ENCODE measurements at places on chromosomes 1 and 21.

GRCh38 chr1:210722410-210723081, 393.8 kb downstream of the HHAT start:
- no peak for DNase-seq

DNA sequence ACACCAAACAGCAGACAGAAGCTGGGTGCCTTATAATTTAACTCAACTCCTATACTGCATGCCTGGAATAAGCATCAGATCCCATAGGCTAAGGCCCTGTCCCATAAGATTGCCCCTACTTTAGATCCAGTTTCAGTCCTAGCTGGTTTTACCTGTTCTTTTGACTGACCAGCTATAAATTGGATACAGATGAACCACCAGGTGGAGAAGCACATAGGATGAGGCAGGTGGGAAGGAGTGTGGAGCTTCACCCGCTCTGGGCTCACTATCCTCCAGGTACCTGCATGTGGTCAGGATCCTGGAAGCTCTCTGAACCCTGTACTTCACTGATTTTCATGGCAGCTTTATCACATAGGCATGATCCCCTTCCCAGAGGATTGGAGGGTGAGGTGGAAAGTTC, 51.3 kb downstream of the MAST2 start:
- DNase-seq: no peak

GRCh38 chr21:23401278-23401677, 2206.0 kb downstream of the MRPL39 start:
- DNase-seq: peak; percentile 59

DNA sequence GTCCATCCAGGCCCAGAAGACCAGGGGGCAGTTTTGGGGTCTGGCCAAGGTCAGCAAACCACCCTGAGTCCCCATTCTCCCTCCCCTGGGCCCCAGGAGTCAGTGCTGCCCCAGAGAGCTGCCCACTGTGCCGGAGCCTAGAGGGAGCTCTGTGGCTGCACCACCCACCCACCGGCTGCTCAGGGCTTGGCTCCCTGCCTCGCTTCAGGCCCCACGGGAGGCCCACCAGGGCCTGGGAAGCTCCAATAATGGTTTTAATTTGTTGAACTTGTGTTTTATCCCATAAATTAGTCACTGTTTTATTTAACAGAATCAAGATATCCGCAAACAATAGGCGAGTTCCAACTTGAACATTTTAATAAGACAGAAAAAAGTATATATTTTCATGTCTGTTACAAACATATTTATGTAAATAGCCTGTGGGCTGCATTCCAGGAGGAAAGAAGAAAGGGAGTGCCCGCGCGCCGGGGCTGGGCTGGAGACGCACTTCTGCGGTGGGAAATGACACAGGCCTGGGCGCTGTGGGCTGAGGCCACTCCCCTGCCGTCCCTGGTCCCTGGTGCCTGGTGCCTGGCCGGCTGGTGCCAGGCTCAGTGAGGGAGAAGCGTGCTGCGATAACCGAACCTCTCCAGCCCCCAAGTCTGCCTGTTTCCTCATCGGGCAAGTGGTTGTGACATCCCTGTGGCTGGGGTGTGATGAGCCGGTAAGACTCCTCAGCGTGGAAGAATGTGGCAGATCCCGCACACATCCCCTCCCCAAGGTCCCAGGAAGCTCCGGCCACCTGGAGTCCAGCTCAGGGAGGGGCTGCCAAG, 160.5 kb downstream of the PEX14 start:
- no peak for DNase-seq

DNA sequence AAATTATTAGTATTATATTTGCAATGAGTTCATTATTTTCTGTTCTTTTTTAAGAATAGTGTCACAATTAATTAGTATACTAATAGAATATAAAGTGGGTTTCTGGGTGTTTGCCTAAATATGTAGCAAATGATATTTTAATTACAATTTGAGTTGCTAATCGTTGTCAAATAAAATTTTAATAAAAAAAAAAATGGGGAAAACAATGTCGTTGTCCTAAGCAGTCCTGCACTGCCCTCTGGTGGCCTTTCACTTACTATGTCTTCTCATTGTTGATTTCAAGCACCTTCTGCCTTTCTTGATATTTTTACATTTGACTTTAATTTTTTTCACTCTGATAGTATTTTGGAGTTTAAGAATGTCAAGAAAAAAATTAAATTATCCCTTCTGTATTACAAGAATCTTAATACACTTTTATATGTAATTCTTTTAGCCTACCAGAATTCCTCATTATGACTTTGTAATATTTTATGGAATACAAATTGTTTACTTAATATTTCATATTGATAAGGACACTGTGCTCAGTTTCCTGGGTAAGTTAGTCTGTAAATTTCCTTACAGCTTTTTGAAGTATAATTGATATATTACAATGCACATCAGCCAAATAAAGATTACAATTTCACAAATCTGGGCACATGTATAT, 104.5 kb upstream of the FMN2 start:
- no peak for DNase-seq

DNA sequence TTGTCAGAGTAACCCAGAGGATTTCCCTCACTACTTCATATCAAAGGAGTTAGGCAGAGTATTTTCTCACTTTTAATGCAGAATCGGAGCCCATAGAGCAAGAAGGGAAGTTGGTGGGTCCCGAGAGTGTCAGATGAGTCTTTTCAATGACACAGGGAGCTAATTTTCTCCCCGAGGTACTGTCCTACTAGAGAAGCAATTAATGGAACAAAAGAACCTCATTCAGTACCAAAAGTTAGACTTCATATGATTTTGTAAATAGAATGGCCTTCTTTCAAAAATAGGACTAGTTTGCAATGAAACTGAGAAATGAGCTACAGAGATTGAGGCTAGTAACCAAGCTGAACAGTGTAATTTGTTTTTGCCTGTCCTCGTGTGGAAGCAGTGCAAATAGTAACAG, 3.9 kb downstream of the NCAM2 start:
- DNase-seq: no peak

- no peak for DNase-seq
Measured at GRCh38 chr1:156905651-156906050, 12.1 kb downstream of the PEAR1 start.

GRCh38 chr1:43947061-43947873, 517 bp downstream of the IPO13 start:
- no peak for DNase-seq

DNA sequence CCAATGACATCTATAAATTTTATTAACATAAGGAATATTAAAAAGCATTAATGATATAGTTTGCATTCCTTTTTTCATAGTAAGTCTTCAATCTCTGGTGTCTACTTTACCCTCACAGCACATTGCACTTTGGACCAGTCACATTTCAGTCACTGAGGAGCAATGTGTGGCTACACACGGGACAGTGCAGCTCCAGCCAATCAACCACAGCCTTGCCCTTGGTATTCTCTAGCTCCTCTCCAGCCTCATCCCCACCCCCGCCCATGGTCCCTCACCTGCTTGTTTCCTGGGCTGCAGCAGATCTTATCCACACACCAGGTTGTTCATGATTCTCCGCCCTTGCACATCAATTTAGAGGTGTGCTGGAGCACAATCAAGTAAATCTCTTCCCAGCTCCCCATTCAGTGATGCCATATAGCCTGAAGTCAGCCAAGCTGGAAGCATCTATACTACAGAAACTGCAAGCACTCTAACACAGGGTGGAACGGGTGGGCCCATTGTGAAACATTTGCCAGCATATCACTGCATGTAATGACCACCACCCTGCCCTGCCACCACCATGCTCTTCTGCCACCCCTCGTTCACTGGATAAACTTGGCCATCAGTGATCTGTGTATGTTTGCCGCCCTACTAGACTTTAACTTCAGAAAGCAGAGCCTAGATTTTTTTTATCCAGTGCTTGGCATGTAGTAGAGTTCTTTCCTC, 93.0 kb upstream of the SLC44A3 start:
- no peak for DNase-seq

DNA sequence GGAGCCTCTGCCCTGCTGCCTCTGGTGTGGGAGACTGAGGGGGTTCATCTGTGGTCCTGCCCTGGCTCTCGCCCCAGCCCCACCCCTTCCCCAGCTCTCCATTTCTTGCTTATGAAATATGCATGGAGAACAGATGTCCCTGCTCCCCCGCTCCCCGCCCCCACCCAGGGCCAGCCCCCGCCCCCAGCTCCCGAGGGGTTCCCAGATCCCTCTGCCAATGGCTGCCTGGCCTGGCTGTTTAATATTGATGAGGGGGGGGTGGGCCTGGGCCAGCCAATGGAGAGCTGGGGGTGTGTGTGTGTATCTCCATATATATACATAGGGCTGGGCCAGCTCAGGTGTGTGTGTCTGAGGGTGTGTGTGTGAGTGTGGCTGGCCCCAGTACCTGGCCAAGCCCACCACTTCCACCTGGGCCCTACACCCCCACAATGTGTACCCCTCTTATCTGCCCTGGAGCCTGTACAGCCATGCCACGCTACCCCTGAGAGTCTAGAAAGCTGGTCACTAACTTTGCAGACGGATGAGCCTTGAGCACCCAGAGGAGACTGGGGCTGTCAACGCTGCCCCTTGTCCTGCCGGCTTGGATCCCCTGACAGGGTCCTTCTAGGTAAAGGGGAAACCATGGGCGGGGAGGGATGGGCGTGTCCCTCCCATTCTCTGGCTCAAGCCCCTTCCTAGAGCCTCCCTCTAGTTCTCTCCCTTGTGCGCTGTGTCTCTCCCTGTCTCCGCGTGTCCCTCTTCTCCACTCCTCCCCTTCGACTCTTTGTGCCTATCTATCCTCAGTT, at the start of gene NHLH1:
NHLH1 (plus strand) TSS at position 341 of the 785 bp plus-strand sequence. CDS start 3,661 bp downstream, outside the sequence.
- peak; percentile 44 for DNase-seq

DNA sequence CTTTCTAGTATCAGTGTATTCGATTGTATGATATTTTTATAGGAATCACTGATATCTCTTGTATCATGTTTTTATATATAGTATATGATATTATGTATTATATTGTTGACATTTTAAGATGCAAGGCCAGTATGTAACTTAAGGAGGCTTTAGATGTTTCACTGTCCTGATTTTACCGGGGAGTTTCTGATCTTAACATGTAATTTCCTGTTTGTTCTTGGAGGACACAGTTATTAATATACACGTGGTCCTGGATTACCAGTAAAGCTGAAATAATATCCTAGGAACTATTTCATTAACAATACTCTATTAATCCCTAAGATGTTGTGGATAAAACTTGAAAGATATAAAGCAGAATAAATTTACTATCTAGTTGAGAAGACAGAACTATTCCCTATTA, 19.5 kb downstream of the SDCCAG8 start:
- DNase-seq: no peak

GRCh38 chr1:186474208-186474607, 13.3 kb upstream of the PDC start:
- no peak for DNase-seq

DNA sequence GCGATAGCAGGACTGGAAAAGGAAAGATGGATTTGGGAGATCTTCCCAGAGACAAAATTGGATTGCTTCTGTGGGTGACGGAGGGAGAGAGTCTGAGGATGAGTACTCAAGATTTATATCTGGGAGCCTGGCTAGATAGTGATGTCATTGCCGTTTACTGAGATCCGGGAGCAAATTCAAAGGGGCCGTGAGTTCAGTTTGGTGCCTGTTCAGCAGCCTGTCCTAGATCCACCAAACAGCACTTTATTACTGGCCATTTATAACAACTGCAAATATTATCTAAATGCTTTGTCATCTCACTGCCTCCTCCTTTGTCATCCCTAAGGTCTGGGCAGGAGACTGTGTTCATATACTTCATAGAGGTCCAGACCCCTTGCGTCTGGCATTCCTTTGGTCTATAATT, 29.2 kb downstream of the MAPKAPK2 start:
- no peak for DNase-seq

- DNase-seq: no peak
Measured at GRCh38 chr1:31830511-31830910, 14.7 kb upstream of the SPOCD1 start.

GRCh38 chr1:14616632-14617396, 18.3 kb downstream of the KAZN start:
- DNase-seq: no peak

- peak; percentile 44 for DNase-seq
Measured at GRCh38 chr21:43323244-43324005, 103.5 kb downstream of the SIK1 start.

DNA sequence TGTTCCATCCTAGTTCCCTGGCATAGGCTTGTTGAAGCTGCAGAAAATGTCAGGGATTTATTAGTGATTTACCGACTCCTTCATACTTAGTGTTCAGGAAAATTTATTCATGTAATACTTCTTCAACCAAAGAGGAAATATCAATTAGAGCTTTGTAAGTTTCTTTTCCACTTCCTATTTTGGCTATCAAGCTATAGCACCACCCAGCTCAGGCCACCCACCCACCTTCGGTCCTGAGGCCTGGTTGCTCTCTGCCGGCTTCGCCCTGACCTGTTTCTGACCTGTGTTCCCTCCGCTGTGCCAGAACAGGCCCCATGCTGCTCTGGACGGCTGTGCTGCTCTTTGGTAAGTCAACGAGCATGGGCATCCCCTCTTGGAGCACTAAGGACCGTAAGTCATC, at the start of gene FCRL6:
FCRL6 (plus strand) TSS at position 250 of the 400 bp plus-strand sequence; CDS start at position 315, 65 bp downstream.
- DNase-seq: no peak

GRCh38 chr1:111587509-111588174, 31.9 kb upstream of the RAP1A start:
- no peak for DNase-seq

DNA sequence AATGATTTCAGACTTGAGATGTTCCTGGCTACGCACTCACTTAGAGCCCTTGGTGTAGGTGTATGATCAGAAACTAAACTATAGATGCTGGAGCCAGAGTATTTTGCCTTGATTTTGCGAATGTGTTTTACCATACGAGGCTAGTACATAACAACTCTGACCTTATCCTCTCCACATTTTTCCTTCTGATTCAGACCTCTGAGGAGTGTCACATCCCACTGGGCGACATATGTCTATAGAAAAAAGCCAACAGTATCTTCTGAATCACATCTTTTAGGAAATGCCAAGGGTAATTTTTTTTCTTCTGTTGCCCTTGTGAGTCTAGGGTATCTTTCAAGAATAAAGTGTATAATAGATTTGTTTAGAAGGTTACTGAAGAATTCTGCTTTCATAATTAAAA, 49.6 kb downstream of the AK4 start:
- DNase-seq: peak; percentile 10

- no peak for DNase-seq
Measured at GRCh38 chr21:24255591-24255990, 1351.7 kb downstream of the MRPL39 start.

DNA sequence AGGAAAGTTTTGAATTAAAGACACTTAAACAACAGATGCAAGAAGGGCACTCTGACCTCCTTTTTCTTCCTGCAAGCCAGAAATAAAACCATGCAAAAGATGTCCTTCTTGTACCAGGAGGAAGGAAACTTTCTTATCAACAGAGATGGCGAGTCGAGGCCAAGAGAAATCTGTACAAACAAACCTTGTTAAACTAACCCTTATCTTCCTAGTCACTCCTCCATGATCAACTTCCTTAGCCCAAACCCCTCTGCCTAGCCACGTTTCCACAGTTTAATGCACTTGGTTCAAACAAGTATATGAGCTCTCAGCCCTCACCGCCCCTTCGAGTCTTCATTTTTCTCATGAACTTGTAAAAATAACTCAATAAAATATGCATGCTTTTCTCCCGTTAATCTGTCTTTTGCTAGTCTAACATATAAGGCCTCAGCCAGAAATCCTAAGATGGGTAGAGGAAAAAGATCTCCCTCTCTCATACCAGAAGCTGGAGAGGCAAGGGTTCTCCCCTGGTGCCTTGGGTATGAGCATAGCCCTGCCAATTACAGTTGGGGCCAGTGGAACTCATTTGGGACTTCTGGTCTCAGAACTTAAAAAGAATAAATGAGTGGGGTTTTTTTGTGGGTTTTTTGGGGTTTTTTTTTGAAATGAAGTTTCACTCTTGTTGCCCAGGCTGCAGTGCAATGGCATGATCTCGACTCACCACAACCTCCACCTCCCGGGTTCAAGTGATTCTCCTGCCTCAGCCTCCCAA, 141.7 kb upstream of the SOD1 start:
- no peak for DNase-seq

GRCh38 chr1:91872000-91872399, 14.0 kb downstream of the TGFBR3 start:
- DNase-seq: no peak

- DNase-seq: no peak
Measured at GRCh38 chr1:167116174-167116573, 22.3 kb downstream of the STYXL2 start.
